GF-D8 (cell line): ENCODE measurements at places on chromosomes 5 and 9.

DNA sequence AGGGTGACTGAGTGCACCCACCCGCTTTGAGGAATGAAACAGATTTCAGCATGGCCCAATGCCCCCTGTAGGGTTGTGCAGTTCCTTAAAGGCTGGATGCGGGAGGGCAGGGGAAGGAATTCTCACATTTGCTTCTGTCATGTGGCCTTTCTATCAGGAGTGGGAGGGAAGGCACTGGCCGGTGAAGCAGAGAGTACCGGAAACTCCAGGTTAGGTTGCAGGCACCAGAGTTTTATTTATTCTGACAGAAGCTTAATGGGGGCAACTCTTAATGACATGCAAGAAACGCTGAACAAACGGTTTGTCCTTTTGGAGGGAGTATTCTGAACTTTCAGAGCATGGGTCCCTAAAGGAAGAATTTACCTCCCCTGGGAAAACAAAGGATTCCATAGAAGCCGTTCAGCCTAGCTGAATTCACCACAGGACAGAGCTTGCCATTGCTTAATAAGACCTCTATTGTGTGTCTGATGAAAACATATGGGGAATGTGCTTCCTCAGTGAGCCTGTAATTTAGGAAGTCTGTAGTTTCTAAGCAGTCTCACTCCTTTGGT, 44.1 kb upstream of the EQTN start:
- no peak for DNase-seq

GRCh38 chr5:180119031-180119902, 47.7 kb upstream of the RNF130 start:
- DNase-seq = no peak

- no peak for DNase-seq
These were observed 82.8 kb upstream of the TAS2R1 start for GRCh38 chr5:9712911-9713310.

DNA sequence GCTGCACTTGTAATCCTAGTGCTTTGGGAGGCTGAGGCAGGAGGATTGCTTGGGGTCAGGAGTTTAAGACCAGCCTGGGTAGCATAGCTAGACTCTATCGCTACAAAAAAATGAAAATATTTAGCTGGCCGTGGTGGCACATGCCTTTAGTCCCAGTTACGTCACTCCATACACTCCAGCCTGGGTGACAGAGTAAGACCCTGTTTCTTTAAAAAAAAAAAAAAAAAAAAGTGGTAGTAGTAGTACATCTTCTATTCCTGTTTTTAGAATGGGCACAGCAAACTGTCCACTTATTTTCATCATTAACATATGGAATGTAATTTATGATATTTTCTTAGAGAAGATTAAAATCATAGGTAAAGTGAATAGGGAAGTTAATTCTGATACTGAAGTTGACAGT, 48.2 kb downstream of the TRIO start:
- no peak for DNase-seq

DNA sequence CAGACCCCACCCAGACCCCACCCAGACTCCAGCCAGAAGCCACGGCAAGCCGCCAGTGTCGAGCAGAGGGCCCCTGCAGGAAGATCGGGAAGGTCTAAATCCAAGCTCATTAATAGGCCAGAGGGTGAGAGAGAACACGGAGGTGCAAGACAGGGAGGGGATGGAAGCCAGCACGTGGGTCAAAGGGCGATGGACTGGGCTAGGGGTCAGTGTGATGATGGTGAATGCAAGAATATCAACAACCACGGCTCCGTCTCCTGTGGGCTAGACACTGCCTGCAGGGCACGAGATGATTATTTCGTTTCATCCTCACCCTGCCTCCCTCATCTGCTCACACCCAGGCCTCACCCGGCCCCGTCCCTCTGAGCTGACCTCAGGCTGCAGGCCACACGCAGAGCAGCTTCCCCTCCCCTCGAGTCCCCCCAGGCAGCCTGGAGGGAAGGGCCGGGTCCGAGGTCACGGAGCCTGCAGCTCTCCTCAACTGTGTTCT, 122.0 kb downstream of the COL23A1 start:
- DNase-seq = no peak
